ENCODE measurements at places on chromosomes 16 and 17. TPM values are rescaled to one million over a fixed set of nuclear protein-coding genes. Genes with fewer than 3 reads are reported as not detected.

CCR7 gene
- 257 TPM for polyA plus RNA-seq

RAD51D gene
- polyA plus RNA-seq: 14.3 TPM

GPR179 gene
- not detected for polyA plus RNA-seq

KRT32 gene
- not detected for polyA plus RNA-seq

CACNA1G gene
- polyA plus RNA-seq: not detected

ERAL1 gene
- polyA plus RNA-seq: 45.8 TPM

CDH3 gene
- polyA plus RNA-seq: not detected

CYGB gene
- 2.1 TPM for polyA plus RNA-seq

DNAI2 gene
- polyA plus RNA-seq: not detected

OTOA gene
- not detected for polyA plus RNA-seq

MRPL27 gene
- 62.5 TPM for polyA plus RNA-seq

SLC16A6 gene
- 0.33 TPM for polyA plus RNA-seq

EXOC3L1 gene
- not detected for polyA plus RNA-seq

PGP gene
- 6.4 TPM for polyA plus RNA-seq

FBXW10B gene
- not detected for polyA plus RNA-seq

FLII gene
- polyA plus RNA-seq: 150 TPM

ALDH3A2 gene
- polyA plus RNA-seq: 21.8 TPM

GAST gene
- polyA plus RNA-seq: not detected

TBC1D3G gene
- polyA plus RNA-seq: not detected

BAIAP2 gene
- 0.48 TPM for polyA plus RNA-seq

PPY gene
- not detected for polyA plus RNA-seq

CRISPLD2 gene
- not detected for polyA plus RNA-seq

PLA2G10 gene
- 0.24 TPM for polyA plus RNA-seq

HSF5 gene
- polyA plus RNA-seq: 1.6 TPM

KCNJ18 gene
- not detected for polyA plus RNA-seq

ARL5C gene
- polyA plus RNA-seq: not detected

ARMC7 gene
- 4.5 TPM for polyA plus RNA-seq

KRT20 gene
- not detected for polyA plus RNA-seq

NPIPA7 gene
- not detected for polyA plus RNA-seq

IRX5 gene
- not detected for polyA plus RNA-seq

PPL gene
- 0.55 TPM for polyA plus RNA-seq

FNDC8 gene
- not detected for polyA plus RNA-seq

TRPV3 gene
- polyA plus RNA-seq: 2.2 TPM

CRYM gene
- not detected for polyA plus RNA-seq

NPIPA8 gene
- polyA plus RNA-seq: not detected

GAN gene
- 2.8 TPM for polyA plus RNA-seq

ATP2A1 gene
- not detected for polyA plus RNA-seq

ST6GALNAC2 gene
- polyA plus RNA-seq: 0.68 TPM

GEMIN4 gene
- 27.4 TPM for polyA plus RNA-seq

GUCY2D gene
- 0.18 TPM for polyA plus RNA-seq

CACNG1 gene
- polyA plus RNA-seq: not detected

PSMD11 gene
- polyA plus RNA-seq: 126 TPM

CBX2 gene
- 0.26 TPM for polyA plus RNA-seq

C1QL1 gene
- polyA plus RNA-seq: not detected

TOM1L1 gene
- polyA plus RNA-seq: not detected

FMNL1 gene
- 36.5 TPM for polyA plus RNA-seq

P4HB gene
- polyA plus RNA-seq: 177 TPM

All from IgD-negative memory B cell (primary cell).